ENCODE measurements at places on chromosomes 6 and 20.

DNA sequence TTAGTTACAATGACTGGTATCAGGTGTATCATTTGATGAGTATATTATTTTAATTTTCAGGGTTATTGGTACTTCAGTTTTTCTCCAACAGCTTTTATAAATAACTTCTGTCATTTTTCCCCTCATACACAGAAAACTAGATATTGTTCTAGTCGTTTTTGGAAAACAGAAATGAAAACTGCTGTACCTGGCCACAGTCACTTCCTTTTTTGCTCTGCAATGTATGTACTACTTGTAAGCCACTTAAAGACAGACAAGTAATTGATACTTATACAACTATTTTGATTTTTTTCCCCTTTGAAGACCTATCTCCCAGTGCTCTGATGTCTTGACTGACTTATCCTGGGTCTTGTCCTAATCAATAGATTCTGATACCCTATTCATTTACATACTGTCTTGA, 218.6 kb upstream of the RUNX2 start:
- DNase-seq: no peak

DNA sequence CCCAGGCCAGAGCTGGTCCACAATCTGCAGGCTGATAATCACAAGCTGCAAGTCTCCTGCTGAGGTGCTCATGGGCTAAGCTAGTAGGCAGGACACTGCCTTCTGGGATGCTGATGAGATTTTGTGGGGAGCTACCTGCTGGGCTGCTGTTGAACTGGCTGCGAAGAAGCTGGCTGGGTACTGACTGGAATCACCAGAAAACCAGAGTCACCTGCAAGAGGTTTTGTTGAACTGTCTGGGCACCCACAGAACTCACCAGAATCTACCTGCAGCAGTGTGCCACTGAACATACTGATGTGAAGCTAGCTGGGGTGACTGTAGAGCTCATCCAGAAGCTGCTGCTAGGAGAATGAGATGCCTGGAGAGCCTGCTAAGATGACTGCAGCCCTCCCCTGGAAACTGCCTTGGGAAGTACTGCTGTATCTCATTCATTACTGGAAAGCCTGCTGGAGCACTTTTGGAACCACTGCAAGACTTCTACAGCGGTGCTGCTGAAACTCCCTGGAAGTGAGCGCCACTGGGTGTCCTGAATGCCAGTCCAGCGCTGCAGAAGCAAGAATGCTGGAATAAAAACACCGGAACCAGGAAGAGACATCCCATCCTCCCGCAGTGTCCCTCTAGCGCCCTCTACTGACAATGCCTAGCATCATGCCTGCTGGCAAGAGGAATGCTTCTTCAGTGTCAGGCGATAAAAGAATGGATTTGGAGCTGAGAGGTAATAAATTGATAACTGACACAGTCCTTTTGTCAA, 64.9 kb upstream of the ARHGAP18 start:
- DNase-seq: peak; percentile 9

GRCh38 chr20:63191400-63191799, 24.5 kb downstream of the YTHDF1 start:
- no peak for DNase-seq

DNA sequence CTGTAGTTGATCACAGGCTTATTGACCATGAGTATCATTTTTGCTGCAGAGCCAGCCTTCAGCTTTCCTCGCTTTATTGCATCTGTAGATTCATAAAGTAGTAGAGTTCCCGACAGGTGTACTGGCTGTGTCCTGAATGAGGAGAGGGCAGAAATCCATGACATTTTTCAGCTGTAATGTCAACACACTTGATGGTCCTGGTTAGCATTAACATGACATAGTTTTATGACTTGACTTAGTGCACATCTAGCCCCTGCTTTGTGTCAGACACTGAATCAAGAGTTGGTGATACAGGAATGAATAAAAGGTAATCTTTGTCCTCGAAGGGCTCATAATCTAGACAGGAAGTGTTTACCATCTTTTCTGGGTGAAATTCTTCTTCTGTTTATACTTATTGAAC, 55.0 kb downstream of the AIG1 start:
- DNase-seq: no peak

- DNase-seq: no peak
Measured at GRCh38 chr6:2715737-2716136, 35.0 kb downstream of the MYLK4 start.

DNA sequence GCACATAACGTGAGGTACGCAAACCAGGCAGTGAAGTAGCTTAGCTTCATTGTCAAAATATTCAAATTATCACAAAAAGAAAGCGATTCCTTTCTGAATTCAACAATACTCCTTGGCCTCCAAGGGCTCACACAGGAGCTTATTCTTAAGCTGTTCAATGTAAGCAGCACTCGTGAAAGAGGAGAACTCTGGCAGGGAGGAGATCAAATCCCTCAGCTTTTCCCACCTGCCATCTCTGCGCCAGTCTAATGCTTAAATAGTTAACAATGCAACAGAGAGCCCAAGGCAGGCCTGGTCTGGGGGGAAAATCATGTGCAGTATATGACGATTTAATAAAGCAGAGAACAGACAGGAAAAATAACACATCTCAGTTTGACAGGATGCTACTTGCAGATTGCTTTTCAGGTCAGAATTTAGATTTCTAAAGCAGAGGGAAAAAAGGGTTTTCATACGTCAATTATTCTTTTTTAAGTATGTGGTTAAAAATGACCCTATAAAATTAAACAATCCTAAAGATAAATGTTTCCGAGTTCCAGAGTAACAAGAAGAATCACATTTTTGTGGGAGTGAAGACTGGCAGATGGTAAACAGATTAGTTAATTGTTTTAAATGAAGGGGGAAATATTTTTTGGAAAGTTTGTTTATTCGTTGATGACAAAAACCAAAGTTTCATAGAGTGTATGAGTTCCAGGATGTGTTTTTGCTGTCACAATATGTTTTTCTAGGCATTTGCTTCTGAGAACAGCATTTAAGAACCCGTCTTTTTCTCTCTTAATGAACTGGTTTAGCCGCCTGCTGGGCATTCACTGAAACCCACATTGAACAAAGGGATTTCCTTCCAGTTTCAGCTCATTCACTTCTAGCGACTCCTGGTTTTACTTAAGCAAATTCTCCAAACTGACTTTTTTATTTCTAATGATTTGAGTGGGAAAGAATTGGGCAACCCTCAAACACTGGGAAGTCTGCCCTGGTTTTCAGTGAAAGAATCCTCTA, 45.9 kb downstream of the PLAGL1 start:
- DNase-seq: no peak

DNA sequence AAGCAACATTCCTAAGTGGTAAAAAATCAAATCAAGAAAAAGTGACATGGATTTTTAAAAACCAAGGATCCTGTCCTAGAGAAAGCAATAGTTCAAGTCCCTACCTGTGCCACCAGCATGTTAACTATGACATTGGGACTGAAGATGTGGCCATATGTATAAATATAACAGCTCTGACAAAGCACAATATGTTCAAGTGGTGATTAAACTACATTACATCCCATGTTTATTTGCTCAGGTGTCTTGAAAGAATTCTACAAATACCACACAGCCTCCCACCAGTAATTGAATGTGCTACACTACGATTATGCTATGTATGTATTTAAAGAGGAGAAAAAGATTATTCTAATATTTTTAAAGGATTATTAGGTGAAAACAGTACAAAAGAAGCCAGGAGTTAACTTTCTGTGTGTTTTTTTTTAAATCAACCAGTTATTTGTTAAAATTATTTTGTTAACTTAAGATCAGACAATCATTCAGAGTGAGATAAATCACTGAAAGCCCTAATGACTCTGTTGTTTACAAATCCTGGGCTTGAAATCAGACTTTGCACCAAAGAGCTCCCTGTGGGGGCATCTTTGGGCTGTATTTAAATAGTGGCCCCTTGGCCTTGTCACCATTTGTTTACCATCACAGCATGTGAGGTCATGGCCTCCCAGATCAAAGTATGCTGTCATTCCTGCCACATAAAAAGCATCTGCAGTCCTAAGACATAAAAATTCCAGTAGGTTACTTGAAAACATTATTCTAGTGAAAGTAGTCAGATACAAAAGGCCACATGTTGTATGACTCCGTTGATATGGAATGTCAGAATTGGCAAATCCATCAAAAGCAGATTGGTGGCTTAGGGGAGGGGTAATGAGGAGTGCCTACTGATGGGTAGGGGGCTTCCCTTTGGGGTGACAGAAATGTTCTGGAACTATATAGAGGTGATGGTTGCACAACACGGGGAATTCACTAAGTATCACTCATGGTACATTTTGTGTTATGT, 17.1 kb downstream of the TTLL2 start:
- no peak for DNase-seq

- DNase-seq: no peak
Measured at GRCh38 chr6:120129228-120129627, 779.7 kb upstream of the MAN1A1 start.

- no peak for DNase-seq
Measured at GRCh38 chr6:37314487-37315156, 39.2 kb upstream of the RNF8 start.

GRCh38 chr20:4413314-4414049, 308.2 kb upstream of the PRND start:
- no peak for DNase-seq

DNA sequence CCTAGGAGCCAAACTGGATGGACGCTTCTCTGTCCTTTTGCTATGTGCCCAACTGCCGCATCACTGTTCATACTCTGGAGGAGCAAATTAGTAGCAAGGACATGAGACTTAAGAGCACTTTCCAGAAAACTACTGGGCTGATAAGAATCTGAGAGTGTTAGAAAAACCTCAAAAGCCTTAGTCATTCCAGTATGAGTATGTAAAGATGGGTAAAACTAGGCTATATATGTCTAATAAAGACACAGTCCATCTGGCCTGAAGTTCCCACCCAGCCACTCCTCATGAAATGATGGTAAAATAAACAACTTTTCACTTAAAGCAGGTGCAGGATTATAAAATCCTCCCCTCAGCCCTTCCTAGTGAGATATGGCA, 30.6 kb downstream of the SHLD1 start:
- no peak for DNase-seq

DNA sequence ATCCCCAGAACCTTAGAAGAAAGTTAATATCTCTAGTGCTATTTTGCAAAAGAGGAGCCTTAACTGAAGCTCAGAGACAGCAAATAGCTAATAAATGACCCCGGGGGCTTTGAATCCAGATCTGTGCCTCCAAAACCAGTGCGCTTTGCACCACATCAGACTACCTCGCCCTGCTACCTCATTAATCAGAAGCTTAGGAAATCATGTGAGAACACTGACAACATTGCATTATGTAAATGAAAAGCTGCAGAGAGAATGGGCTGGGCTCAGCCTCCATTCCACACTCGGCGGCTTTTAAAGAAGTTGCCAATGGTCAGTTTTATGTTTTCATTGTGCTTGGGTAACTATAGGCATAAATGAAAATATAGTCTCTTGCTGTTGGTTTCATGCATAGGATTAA, 54.0 kb upstream of the STMND1 start:
- DNase-seq: no peak

GRCh38 chr20:39800548-39800947, 838.4 kb downstream of the DHX35 start:
- no peak for DNase-seq

All from stimulated activated CD4-positive, alpha-beta T cell treated with anti-CD3 and anti-CD28 coated beads, Interleukin-1b, Interleukin-23, amount 100 ng/mL, for 24 hours (primary cell).